ENCODE measurements at places on chromosomes 2 and 18. TPM values are rescaled to one million over a fixed set of nuclear protein-coding genes. Genes with fewer than 3 reads are reported as not detected.

GCA gene
- total RNA-seq = 28.1 TPM

KRTCAP3 gene
- total RNA-seq = 0.46 TPM

DLGAP1 gene
- 47.3 TPM for total RNA-seq

ZAP70 gene
- 1.4 TPM for total RNA-seq

PPIG gene
- 66.4 TPM for total RNA-seq

GBX2 gene
- 10.4 TPM for total RNA-seq

COL6A3 gene
- total RNA-seq = 14.1 TPM

OTOF gene
- total RNA-seq = 4.6 TPM

SP140L gene
- 0.92 TPM for total RNA-seq

IGFBP5 gene
- 59.3 TPM for total RNA-seq

VWA3B gene
- total RNA-seq = 2.8 TPM

SKA1 gene
- total RNA-seq = 5.5 TPM

CXCR4 gene
- total RNA-seq = 46.8 TPM

SPHKAP gene
- total RNA-seq = 60.7 TPM

RESP18 gene
- total RNA-seq = 1.8 TPM

RTKN gene
- total RNA-seq = 11.1 TPM

HOXD1 gene
- total RNA-seq = not detected

CAPN13 gene
- 0.23 TPM for total RNA-seq

ARMC9 gene
- 23.8 TPM for total RNA-seq

CCDC150 gene
- 9.2 TPM for total RNA-seq

COL4A4 gene
- 2.1 TPM for total RNA-seq

GNAL gene
- 122 TPM for total RNA-seq

CCDC74B gene
- 9.2 TPM for total RNA-seq

PROC gene
- 0.92 TPM for total RNA-seq

C2orf80 gene
- 38.1 TPM for total RNA-seq
